ENCODE measurements at places on chromosomes 5 and 9.
A peak's percentile ranks its signal among the peaks of the same experiment; 100 is the strongest.

GRCh38 chr9:96057155-96057554, 181.7 kb downstream of the ERCC6L2 start:
- no peak for DNase-seq

- DNase-seq: no peak
These were observed 81.2 kb downstream of the GLDC start for GRCh38 chr9:6564360-6564759.

GRCh38 chr5:177330991-177331842, 19.5 kb upstream of the MXD3 start:
- no peak for DNase-seq

DNA sequence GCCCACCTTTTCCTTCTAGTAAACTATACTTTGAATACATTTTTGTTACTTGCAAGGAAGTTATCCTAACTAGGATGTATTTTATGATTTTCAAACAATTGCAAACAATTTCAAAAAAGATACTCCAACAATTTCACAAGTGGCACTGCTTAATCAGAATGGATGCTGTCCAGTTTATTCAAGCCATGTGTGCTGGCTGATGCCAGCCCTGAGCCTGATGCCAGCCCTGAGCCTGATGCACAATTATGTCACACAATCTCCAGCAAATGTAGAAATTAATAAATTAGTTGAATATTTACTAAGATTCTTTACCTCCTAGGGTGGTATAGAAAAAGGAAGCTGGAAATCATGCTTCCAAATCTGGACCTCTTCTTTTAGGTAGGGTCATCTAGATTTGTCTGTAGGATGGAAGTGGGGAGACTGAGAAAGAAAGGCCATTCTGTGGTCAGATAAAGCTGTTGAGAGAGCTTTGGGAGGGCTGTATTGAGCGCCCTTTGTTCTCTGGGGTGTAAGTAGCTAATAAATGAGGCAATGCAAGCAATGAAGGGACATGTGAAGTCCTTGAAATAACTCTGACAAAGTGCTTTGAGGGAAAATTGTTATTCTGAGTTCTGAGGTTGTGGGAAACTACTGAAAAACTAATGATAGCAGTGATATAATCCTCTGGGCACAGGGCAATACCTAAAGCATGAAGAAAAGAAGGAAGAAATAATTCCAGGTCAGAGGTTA, 5.8 kb upstream of the C6 start:
- DNase-seq: no peak

- DNase-seq: no peak
These were observed 24.9 kb upstream of the CEP120 start for GRCh38 chr5:123448017-123448617.

- DNase-seq: no peak
These were observed 362.1 kb upstream of the CCNH start for GRCh38 chr5:87774804-87775203.

DNA sequence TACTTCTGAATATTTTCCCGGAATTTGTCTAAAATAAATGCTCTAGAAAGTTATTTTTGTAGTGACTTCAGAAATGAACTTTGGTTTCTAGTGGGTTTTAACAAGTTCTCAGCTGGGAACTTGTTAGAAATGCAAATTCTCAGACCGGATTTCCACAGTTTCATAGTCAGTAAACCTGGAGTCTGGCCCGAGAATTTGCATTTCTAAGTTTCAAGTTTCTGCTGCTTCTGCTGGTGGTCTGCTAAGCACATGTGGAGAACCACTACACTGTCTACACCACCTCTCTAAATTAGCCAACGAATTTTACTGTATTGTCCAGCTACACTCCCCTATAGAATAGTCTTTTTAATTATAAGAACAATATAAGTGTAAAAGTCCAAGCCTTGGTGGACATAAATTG, 208.0 kb downstream of the CHSY3 start:
- no peak for DNase-seq

DNA sequence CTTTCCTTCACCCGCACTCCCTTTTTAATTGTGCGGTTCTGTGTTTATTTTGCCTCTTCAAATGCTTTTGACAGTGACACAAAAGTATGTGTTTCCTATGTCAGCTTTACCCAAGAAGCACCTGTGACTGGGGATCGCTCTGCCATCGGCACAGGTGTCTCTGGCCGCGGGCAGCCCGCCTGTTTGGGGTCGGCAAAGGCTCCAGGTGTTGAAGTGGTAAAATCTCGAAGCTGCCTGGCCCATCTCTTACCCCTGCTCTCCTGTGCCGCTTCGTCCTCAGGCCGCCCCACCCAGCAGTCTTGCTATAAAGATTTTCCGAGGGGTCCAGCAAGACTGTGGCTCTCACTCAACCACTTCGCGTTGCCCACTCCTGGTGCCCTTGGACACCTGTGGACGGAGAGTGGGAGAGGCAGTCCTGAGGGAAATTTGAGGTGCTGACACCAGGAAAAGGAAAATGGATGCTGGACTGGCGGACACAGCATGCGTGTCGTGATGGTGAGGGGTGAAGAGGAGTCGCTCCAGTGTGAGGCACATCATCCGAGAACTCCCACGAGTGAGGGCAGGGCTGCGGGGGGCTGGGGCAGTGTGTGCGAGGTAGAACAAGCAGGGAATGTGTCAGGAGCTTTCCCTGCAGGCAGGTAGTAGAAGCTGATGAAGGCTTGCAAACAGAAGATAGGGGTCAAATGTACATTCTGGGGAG, 29.1 kb upstream of the CEP72 start:
- no peak for DNase-seq

DNA sequence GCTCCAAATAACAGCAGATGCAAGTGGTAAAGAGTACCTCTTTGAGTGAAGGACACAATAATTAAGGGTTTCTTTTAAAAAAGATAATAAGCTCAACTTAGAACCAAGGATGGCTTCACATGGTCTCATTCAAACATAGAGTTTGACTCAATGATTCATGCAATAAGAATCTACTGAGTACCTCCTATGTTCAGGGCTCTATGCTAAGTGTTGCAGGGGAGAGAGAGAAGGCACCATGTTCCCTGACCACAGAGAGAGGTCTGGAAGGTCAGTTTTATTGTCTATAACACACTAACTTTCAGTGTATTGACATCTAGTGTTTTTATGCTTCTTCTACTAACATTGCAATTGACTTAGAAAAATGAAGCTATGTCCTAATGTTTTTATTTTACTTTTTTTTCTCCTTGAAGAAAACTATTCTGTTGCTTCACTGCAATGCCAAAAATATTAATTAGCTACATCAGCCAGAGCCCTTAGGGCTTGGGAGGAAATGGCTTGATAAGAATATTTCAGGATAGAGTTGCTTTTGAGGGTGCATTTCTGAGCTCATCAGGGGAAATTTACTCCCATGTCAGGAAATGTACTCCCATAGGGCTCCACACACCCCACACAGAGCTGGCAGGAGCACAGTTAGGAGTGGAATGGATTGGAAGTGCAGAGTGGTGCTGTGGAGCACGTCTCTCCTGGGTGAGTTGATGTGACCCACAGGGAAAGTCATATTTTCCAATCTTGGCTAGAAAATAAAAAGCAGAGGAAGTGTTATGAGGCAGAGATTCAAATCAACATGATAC, 106.6 kb downstream of the PDE8B start:
- DNase-seq: peak; percentile 4

- no peak for DNase-seq
These were observed 287.8 kb upstream of the ISL1 start for GRCh38 chr5:51095486-51095885.

GRCh38 chr9:77939149-77939668, 92.4 kb downstream of the GNAQ start:
- no peak for DNase-seq

- no peak for DNase-seq
These were observed 209.6 kb upstream of the TNC start for GRCh38 chr9:115327436-115328122.

DNA sequence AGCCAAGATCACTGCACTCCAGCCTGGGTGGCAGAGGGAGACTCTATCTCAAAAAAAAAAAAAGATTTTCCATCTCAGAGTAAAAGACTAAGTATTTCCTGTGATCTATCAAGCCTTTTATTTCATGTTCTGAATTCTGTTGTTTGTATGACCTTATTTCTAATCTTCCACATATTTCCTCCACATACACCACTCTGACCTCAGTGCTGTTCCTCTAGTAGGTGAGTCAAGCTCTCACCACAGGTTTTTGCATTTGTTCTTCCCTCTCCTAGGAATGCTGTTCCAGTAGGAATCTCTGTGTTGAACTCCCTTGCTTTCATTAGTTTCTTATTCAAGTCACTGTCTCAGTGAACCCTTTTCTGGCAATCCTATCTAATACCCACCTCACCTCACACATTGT, 68.1 kb downstream of the INVS start:
- peak; percentile 29 for DNase-seq

DNA sequence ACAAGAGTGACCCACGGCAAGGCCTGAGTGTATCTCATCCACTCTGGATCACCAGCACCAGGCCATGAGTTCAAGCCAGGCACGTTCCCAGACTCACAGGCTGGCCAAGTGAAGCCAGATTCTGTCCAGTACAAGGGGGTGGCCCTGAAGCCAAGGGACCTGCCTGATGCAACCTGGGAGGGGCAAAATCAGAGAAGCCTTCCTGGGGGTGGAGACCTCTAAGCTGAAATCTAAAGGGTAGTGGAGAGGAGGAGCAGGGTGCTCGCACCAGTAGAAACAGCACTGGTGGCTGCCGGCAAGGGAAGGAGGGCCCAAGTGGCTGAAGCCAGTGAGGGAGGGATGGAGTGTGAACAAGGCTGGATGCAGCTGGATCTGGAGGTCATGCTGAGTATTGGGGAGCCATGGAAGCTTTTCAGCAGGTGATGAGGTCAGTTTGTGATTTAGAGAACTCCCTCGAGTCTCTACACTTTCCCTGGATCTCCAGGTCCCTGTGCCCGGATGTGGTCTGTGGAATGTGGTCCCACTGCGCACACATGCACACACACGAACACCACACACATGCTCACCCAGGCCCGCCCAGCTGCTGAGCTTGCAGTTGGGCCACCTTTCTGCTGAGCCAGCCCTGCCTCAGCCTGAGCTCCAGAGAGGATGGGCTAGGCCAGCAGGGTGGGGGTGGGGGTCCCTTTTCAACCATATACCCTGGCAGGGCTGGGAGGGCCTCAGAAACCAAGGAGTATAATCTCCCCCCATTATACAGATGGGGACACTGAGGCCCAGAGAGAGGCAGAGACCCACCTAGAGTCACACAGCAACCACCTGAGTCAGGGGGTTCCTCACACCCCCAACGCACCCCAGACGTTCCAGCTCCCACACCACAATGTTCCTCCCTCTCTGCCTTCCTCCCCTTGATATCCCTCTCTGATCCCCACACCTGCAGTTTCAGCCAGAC, 1.6 kb downstream of the PIP5KL1 start:
- DNase-seq: peak; percentile 36

- peak; percentile 65 for DNase-seq
These were observed 141.8 kb downstream of the FAM174A start for GRCh38 chr5:100676817-100677631.

DNA sequence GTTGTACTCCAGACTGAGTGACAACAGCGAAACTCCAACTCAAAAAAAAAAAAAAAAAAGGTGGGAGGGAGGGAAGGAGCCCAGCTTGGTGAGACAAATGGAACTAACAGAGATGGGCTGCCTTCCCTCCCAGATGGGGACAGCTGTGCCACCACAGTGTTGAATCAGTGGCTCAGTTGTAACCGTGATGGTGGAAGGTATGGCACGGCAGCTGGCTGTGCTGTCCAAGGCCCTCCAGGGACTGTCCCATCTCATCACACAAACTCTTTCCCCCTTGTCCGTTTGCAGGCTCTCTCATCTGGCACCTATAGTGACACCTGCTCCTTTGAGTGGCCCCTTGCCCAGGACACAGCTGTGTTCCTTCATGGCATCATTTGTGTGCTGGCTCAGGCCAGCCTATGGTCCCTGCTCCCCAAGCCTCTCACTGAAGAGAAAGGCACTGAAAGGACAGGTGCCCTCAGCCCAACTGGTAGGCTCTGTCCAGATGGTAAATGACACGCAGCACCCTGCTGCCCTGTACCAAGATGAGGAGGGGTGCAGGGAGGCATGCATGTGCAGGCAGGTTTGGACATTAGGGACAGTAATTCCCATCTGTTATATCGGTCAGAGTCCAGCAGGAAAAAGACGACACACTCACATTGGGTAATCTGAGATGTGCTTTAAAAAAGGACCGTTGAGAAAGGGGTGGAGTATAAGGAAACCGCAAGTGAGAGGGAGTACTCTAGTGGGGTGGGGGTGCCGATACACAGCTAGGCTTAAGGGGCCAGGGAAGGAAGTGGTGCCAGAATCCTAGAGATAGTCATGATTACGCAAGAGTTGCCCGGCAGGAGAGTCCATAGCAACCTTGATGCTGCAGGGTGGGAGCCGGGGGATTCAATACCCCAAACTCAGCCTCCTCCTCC, 4.3 kb downstream of the SMIM33 start:
- DNase-seq: peak; percentile 84

- DNase-seq: no peak
These were observed 118.0 kb upstream of the PCA3 start for GRCh38 chr9:76646249-76646648.

DNA sequence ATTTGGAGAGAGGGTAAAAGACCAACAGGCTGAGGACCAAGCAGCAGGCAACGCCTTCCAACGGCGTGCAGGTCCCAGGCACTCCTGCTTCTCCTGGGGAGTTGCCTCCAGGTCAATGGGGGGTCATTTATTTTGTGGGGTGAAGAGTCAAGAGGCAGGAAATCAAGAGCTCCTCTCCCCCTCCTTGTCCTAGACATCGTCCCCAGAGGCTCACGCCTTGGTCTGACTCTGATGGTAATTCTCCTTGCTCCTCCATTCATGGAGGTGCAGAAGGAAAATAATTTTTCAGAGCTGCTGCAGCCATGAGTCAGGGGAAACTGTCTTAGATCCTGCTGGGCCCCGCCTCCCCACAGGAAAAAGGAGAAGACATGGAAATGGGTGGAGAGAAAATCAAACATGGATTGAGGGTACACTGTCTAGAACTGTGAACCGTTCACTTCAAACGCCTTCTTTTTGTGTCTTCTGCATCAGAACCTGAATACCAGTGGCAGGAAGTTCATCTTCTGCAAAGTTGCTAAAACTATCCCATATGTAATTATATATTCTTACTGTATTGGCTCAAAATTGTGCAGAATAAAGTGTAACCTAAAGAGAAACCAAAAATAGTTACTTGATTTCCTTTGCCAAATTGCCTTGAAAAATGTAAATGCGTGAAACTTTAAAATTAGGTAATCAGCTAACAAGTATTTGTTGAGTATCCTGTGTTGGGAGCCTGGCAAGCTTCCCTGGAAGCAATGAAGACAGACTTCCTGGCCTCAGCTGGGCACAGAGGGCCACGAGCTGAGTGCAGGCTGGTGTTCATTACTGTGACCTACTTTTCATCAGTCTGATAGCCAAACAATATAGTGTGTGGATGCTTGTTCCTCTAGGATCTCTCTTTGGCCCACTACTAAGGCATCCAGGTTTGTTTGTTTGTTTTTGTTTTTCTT, 142.0 kb downstream of the CMYA5 start:
- DNase-seq: no peak

DNA sequence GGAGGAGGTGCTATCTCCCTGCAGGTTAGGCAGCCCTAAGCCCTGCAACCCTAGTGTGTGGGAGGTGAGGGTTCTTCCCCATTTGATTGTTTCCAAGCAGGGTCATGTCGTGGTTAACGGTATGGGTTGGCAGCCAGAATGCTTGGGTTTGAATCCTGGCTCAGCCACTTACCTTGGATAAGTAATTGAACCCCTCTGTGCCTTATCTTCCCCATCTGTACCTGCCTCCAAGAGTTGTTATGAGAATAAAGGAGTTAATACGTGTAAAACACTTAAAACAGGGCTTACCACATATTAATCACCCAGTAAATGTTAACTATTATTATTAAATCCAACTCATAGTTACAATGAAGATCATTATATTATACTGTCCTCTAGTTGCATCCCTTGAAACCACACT, 52.2 kb upstream of the SPATA31E1 start:
- DNase-seq: no peak

GRCh38 chr5:68734781-68735180, 359.0 kb upstream of the SLC30A5 start:
- DNase-seq: no peak

- peak; percentile 24 for DNase-seq
These were observed 2.6 kb downstream of the TEX10 start for GRCh38 chr9:100350188-100350587.

Measured in LHCN-M2 (cell line).